ENCODE measurements at places on chromosomes 2 and 18.

DNA sequence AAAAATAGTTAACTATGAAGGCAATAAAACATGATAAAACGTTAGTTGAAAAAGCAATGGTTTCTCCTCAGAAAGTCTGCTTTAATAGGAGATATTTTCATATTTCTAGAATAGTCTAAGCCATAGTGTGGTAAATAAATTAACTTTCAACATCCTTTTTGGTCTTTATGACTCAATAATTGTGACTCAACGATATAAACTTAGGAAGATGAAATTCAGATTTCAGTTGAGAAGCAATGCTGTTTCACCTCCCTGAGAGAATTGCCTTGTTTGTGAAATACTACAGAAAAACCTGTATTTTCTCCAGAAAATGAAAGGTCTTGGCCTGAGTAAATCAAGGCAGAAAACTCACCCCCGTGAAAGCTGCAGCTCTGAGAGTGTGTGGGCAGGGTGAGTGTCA, 166.9 kb downstream of the ETAA1 start:
- DNase-seq = peak; percentile 83

DNA sequence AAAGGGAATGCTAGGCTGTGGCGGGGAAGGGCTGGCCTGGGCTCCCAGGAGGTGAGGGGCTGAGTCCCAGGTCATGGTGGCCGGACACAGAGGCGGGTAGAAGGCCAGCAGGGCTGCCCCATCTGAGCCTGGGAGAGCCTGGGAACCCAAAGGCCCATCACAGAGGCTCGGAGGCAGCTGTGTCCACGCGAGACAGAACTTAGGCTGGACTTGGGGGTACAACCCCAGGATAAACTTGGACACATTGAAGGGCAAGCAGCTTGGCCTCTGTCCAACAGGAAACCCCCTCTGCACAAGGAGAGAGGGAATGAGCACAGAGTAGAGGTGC, 95.9 kb downstream of the ZFP36L2 start:
- DNase-seq = no peak

GRCh38 chr2:27925766-27926472, 35.4 kb downstream of the BABAM2 start:
- no peak for DNase-seq

DNA sequence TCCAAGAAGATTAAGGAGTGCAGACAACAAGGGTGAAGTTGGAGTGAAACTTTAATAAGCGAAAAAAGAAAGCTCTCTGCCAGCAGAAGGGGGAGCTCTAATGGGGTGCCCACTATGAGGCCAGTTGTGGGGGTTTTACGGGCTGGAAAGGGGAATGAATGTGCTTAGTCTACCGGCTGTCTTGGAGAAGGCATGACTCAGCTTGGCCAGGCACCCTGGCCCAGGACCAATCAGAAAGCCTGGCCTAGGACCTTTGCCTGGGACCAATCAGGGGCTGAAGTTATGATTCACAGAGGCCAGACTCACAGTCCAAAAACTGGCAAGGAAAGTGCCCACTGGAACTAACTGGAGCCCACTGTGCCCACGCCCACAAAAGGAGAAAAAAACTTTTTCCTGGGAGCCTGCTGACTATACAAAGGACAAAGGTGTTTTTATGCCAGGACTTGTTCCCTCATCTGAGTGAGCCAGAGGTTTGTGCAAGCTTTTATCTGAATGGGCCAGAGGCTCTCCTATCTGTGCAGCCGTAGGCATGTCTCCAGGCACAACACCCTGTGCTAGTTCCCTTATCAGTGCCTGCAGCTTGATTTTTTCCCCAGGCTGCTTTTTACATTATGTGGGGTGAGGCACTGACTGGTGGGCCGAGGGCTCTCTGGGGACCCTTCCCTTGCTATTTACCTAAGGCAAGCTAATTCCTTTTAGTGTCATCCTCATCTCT, 18.6 kb downstream of the CMPK2 start:
- DNase-seq = peak; percentile 45

- DNase-seq = peak; percentile 98
These were observed 65.1 kb downstream of the MBP start for GRCh38 chr18:77067291-77068061.

DNA sequence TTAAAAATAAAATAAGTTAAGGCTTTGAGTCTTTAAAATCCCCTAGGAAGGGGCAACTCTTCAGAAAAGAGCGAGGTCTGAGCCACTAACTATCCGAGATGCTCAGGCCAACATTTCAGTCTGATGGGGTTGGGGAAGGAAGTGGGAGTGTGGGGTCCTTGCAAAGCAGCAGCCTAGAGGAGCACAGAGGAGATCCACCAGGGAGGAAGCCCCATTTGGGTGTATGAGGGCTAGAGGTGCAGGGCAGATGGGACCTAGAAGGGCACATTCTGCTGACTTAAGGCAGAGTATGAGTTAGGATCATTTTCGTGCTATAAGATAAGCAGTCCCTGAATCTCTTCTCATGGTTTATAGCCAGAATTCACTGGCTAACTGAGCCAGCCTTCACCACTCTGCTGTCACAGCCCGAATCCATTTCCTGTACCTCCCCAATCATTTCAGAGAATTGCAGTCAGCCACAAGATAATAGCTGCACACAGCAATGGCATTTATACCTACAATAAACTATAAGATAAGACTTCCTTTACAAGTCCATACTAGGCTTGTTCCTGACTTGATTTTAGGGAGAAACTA, 37.0 kb downstream of the MRPL30 start:
- no peak for DNase-seq

DNA sequence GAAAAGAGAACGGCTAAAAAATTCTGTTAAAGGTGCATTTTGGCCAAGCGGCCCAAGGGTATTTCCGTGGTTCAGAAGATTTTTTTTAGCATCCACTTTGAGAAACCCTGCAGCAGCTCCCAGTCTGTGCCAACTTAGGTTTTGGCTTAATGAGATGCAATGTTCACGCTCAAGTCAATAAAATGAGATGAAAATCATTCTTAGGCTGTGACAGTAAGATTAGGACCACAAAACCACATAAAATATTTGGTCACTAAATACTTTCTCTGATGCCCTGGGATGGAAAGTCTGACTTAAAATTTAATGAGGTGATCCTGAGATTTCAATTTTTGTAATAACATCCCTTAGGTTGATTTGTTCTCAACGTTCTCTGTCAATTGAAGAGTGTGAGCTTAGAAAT, 74.2 kb upstream of the FHL2 start:
- no peak for DNase-seq

DNA sequence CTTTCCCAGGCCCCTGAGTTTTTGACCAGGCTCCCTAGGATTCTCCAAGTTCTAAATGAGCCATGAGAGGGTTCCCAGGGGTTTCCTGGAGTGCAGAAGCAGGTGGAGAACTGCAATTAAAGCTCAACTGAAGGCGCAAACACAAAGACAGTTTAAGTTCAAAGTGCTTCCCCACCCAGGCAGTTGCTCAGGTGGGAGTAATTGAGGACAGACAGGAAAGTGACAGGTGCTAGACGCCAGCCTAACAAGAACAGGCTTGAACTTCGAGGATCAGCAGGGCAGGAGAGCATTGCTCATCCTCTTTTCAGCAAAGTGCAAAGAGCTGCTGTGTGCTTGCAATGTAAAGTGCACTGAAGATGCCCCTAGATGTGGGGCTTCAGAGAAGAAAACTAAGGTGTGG, 77.2 kb upstream of the ST8SIA3 start:
- DNase-seq = no peak

DNA sequence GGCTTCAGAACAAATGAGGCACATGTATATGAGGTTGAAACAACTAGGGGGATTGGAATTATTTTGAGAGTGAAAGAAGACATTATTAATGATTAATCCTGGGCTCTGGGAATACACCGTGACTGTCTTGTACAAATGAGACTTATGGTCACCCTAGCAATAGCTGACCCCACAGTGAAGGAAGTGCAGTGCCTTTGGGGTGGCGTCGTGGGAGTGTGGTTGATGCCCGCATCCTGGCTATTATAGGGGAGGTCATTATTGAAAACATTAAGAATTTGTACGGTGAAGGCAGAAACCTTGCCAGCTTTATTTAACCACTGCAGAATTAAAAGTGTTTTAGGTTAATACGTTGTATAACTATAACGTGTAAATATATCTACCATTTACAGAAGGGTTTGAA, 296.7 kb downstream of the CYRIA start:
- no peak for DNase-seq

DNA sequence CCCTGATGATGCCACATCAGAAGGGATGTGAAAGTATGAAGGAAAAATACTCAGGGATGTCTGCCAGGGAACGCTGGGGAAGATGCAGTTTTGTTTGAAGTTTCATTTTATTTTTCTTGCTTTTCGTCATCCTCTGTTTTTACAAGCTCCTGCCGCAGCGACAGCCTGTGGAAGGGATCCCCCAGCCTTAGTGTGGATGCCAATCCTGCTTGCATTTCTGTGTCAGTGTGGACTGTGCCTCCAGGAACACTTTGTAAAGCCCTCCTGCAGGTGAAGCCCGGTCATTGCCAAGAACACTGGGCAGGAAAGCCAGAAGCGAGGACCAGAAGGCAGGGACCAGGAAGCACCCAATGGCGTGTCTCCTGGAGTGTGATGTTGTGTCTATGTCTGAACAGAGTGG, 234.3 kb downstream of the SEPTIN10 start:
- no peak for DNase-seq

DNA sequence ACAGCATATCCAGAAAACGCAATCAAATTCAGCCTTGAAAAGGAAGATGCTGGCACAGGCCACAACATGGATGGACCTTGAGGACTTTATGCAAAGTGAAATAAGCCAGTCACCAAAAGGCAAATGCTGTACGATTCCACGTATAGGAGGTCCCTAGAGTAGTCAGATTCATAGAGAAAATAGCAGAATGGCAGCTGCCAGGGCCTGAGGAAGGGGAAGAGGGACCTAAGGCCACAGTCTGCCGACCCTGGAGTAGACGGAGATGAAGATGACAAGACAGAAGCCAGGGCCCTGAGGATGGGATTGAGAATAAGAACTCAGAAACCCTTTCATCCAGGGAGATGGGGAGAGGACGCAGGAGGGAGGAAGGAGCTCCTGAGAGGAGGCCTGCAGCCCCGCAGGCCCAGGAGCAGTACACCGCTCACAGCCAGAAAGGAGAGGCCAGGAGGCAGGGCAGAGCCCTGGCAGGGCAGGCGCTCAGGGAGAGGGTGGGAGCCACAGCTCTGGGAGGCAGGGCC, 8.1 kb upstream of the MTERF4 start:
- no peak for DNase-seq

DNA sequence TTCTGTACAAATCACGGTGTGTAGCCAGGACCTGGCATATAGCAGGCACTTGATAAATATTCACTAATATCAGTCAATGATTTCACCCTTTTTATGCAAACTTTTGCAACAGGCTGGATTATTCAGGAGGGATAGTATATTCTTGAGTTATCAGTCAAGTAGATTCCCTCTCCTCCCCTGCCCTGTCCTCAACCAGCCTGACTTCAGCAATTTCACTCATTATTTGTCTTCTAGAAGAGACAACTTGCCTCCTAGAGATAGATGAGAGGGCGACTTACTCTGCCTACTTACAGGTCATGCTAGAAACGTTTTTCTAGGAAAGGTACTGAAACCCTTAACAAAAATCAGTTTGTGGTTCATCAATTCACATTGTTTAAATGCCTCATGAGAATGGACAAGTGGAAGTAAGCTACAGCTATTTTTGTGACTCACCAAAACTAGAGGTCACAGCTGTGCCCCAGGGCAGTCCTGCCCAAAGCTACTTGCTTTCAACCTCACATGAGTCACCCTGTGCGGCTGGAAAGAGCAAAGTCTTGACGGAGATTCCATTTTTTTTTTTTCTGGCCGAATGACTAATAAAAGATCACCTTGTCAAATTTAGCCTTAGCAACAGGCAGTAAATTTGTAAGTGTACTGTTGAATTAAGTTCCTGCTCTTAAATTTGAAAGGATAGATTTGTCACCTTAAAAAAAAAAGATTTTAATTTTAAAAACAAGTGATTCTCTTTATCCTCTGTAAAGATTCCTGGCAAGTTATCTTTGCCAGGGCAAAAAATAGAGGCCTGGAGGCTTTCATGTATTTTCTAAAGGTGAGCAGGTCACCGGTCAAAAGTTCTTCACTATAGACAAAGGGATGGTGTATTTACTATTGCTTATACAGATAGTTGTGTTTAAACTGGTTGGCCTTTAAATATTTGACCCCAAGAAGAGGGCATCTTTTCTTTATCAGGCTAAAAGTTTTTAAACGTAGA, 109.0 kb upstream of the SLC35G4 start:
- peak; percentile 97 for DNase-seq

DNA sequence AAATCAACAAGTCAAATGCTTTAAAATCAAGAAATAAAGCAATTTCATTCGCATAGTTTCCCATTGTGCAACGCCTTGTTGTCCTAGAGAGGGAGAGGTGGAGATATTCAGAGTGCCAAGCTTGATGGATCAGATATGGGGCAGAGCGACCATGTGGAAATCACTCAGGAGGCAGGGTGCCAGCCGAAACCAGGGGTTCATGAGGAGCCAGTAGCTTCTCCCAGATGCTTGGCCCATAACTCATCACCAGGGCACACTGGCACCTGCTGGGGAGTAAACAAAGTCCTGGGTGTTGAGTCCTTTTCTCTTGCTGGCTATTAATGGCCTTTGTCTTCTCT, 53.0 kb upstream of the ASAP2 start:
- DNase-seq = no peak

- peak; percentile 12 for DNase-seq
These were observed 267.6 kb upstream of the RAB12 start for GRCh38 chr18:8341481-8342230.

- no peak for DNase-seq
These were observed 113.4 kb upstream of the VWC2L start for GRCh38 chr2:214297423-214297822.

GRCh38 chr2:105407946-105408743, 9.3 kb upstream of the FHL2 start:
- DNase-seq = no peak

DNA sequence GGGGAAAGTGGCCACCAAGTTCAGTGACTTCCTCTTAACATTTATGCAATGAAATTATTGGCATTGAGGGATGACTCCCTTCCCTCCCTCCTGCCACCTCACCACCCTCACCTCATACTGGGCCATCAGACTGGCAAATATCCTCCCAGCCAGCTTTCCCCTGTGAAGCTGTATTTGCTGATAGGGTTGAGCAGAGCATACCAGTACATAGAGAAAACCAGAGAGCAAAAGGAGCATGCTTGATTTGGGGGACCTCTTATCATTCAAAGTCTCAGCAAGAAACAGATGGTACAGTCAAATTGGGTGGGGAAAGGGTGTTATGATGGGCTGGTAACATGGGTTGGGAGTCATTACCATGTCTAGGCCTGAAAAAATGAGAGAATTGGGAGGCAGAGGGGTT, 19.1 kb upstream of the B3GNT2 start:
- no peak for DNase-seq

DNA sequence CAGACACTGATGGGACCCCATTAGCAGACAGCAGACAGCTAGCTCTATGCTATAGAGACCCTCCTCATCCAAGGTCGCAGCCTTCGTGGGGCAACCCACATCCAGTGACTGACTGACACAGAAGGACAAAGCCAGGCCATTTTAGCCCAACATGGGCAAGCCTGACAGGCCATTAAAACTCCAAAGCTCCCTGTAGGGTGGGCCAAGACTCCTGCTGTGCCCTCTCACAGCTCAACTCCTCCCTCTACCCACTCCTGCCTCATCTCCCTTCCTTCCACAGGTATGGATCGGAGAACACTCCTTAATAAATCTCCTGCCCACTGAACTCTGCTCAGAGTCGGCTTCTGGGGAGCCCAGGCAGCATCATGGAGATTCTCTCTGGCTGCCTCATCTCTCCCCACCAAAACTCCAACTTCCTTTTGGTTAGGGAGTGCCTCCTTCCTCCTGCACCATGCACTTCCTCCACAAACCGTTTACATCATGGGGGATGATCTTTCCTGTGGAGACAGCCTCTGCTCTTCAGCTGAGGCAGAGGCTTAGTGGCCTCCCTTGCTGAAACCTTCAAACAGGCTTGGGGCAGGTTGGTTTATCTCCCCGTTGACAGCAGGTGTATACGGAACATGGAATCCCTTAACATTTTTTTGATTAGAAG, 86.5 kb downstream of the ACTR3 start:
- no peak for DNase-seq

- no peak for DNase-seq
These were observed 35.0 kb upstream of the DSC1 start for GRCh38 chr18:31197676-31198075.

Data from fibroblast of mammary gland (primary cell).